ENCODE measurements at places on chromosomes 12 and 14.

DNA sequence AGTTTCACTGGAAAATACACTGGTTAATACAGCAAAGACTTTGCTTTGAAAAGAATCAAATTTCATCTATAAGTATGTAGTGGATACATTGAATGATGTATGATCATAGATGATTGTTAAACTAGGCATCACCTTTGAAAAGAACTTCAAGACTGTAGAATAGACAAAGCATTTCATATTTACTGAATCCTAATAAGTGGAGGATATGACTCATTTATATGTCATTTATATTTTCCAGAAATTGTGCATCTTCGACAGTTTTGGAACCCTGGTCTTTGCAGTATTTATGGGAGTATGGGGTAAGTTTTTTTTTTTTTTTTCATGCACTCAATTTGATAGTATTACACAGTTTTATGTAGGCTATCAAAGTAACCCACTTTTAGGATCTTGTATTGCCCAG, 161.9 kb downstream of the ANO6 start:
- DNase-seq, result no peak

GRCh38 chr14:79383031-79383430, 828.3 kb downstream of the DIO2 start:
- DNase-seq, result no peak

DNA sequence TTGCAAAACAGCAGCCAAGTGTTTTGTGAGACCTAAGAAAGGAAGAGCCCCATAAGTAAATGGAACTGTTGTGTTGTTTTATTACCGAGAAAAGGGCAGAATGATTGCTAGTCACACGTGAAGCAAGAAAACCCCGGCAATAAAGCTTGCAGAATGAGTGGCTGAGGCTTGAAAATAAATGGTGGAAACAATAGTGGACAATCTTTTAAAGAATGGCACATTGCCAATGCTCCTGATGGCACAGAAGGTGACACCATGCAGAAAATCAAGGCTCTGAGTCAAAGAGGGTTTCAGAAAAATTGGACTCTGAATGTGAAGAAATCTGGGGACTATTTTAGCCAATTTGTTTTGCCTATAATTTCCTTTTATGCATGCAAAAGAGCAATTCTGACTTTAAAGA, 4.0 kb upstream of the AQP2 start:
- DNase-seq, result no peak

GRCh38 chr14:54453252-54453651, 12.1 kb upstream of the CNIH1 start:
- DNase-seq, result no peak

GRCh38 chr12:42338280-42338679, 12.3 kb downstream of the PPHLN1 start:
- no peak for DNase-seq

GRCh38 chr12:97572220-97572619, 109.6 kb downstream of the RMST start:
- DNase-seq, result no peak

GRCh38 chr12:11991604-11992003, 79.1 kb upstream of the BCL2L14 start:
- no peak for DNase-seq

- no peak for DNase-seq
These were observed 32.7 kb downstream of the RTRAF start for GRCh38 chr14:52021957-52022600.

DNA sequence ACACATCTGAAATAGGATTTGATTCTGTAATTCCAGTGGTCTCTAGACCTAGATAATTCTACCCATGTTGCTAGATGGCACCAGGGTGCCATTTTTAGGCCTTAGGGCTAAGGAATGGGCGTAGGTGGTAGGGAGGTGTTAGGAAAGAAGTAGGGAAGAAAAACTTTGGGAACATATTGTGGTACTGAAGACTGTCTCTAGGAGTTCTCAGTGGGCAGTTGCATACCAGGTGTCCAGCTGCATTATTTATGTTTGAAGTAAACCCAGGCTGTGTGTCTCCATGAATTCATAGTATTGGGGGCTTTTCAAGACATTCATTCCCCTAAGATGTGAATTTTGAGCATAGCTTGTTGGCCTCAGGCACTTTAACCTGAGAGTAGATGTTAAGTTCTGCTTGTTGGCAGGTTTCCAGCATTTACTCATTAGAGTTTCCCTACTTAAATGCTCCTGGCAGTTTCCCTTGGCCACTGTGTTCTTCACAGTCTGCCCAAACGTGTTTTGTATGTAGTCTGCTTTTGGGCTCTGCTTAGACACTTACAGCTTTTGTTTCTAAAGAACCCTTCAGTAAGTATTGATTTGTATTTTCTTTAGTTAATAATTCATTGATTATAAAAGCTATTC, 31.5 kb upstream of the CCT2 start:
- no peak for DNase-seq

- DNase-seq, result no peak
These were observed 14.0 kb upstream of the TMTC1 start for GRCh38 chr12:29797565-29798355.

DNA sequence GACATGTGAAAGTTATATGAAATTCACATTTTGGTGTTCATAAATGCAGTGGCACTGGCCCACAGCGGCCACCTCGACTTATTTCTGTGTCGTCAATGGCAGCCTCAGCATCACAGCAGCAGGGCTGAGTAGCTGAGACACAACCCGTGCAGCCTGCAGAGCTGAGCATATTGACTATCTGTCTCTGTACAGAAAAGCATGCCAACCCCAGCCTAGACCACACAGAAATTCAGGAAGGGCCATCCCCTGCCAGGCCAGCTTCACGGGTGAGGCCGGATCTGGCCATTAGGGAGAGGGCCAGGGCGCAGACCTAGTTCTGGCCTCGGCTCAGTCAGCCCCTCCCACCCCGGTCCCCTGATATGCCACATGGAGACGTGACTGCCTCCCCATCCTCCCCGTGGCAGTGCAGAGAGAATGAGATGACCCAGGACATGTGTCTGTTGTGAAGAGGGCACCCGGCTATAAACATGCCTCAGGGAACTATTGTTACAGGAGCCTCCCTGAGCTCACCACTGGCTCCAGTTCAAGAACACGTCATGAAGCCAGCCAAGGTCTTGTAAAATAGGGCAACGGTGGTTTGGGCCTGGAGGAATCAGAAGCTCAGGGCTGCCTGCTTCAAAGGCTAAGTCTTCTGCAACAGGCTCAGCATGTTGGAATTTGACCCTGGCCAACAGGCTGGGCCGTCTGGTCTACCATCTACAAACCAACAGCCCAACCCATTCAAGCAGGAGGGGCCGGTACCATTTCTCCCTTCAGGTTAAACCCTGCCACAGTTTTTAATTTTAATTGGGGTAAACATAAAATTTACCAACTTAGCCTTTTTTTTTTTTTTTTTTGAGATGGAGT, 25.5 kb downstream of the SCARB1 start:
- no peak for DNase-seq

DNA sequence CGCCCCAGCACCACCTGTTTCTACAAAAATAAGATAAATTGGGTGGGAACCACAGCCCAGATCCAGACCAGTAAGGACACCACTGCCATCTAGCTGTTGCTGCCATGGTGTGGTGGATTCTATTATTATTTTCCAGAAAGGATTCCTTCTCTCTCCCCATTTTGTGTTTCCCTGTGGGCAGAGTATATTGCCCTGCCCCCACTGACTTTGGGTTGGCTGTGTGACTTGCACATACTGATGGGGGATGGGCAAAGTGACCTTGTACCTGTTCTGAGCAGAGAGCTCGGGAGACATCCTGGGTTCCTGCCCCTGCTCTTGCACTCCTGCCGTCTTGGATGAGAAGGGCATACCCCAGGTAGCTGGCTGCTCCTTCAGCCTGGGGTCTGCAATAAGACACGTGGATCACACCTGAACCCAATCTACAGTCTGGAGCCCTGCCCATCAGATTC, 24.3 kb downstream of the MOAP1 start:
- no peak for DNase-seq
